NCI-H526 treated with DMSO at 0.1 percent for 48 hours (cell line): ENCODE measurements at places on chromosomes 1 and 21.

GRCh38 chr1:155873860-155874259 is 14.5 kb downstream of the SYT11 start:
- no peak for DNase-seq

GRCh38 chr1:183166454-183166853 is 19.6 kb upstream of the LAMC2 start:
- DNase-seq = no peak

GRCh38 chr21:21688889-21689288 is 690.7 kb downstream of the NCAM2 start:
- no peak for DNase-seq

- no peak for DNase-seq
Measured at GRCh38 chr1:167441222-167441621, 77.1 kb downstream of the CD247 start.

- peak; percentile 4 for DNase-seq
Measured at GRCh38 chr21:32278103-32278502, 746 bp downstream of the MIS18A start.

DNA sequence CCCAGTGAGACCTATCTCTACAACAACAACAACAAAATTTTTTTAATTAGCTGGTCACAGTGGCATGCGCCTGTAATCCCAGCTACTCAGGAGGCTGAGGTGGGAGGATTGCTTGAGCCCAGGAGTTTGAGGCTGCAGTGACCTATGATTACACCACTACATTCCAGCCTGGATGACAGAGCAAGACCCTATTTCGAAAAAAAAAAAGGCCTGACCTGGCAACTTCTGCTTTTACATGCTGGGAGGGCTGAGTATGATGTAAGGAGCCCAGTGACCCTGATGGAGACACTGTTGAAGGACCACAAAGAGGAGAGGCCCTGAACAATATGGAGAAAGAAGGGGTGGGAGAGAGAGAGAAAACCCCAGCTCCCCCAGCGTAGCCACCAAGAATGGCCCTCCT is 9.2 kb upstream of the VPS26C start:
- DNase-seq = no peak

GRCh38 chr1:168933141-168933805 is 173.2 kb upstream of the ATP1B1 start:
- DNase-seq = no peak

GRCh38 chr1:42109600-42109999 is 43.6 kb upstream of the GUCA2B start:
- DNase-seq = no peak

GRCh38 chr21:37862536-37862935 is 53.7 kb downstream of the KCNJ6 start:
- DNase-seq = peak; percentile 56

DNA sequence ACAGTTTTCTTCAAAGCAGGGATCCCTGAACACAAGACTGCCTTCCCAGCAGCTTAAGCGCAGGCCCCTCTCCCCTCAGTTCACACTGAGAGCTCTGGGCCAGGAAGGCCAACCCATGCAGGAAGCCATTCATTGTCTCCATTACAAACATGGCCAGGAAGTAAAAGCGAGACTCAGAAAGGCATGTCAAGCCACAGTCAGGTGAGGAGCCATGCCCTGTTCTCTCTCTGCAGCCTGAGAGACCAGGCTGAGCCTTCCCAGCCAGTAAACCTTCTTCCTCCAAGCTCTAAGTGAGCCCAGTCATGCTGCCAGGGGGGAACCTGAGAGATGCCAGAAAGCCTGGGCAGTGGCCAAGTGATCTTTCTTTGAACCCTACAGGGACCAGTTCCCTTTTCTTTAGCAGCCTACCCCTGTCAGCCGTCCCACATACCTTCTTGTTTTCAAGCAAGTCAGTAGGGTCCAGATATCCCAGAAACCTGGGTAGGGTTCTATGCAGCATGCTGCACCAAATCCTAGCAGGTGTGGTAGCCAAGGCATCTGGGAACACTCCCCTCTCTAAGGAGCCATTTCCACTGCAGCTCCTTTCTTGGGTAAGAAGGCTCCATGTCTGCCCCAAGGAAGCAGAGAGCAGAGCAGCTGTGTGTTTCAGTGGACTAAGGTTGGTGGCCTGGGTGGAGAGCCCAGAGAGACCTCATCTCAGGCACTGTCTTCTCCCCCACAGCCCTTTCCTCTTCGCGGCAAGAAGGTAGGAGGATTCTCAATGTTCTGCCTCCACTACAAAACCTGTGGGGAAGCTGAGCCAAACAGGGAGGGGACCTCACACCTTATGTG is 977 bp downstream of the TRAF3IP3 start:
- DNase-seq = no peak

GRCh38 chr1:181424786-181425403 is 58.4 kb upstream of the CACNA1E start:
- peak; percentile 85 for DNase-seq

DNA sequence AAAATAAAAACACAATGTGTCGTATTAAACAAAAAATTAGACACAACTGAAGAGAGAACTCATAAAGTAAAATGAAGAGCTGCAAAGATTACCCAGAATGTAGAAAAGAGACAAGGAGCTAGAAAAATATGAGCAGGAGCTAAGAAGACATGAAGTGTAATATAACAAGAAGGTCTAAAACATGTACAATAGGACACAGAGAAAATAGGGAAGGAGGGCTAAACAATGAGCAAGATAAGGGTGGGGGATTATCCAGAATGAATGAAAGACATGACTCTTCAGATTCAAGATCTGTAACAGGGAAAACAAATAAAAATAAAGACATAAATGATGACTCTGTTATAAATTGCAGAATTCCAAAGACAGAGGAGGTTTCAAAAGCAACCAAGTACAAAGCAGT is 38.3 kb downstream of the PRDM15 start:
- DNase-seq = no peak

GRCh38 chr1:209583408-209583807 is at the start of gene CAMK1G:
Gene CAMK1G, plus strand, starts transcription at chr1:209583714. Its CDS starts 11,270 bp downstream, at chr1:209594984.
- no peak for DNase-seq

- no peak for DNase-seq
Measured at GRCh38 chr1:157776971-157777391, at the start of gene FCRL2. Gene FCRL2, minus strand, starts transcription at chr1:157777132. Its CDS starts 59 bp downstream, at chr1:157777073.

- peak; percentile 11 for DNase-seq
Measured at GRCh38 chr1:52127181-52128180, 14.4 kb upstream of the ZFYVE9 start.

GRCh38 chr1:69649383-69649990 is 81.8 kb downstream of the LRRC7 start:
- DNase-seq = no peak

- no peak for DNase-seq
Measured at GRCh38 chr1:218705391-218705790, 360.3 kb downstream of the TGFB2 start.
